ENCODE measurements at places on chromosomes 16 and 17. TPM values are rescaled to one million over a fixed set of nuclear protein-coding genes. Genes with fewer than 3 reads are reported as not detected.

PRAC2 gene
- total RNA-seq, result not detected

SPNS2 gene
- total RNA-seq, result 4.3 TPM

DNA sequence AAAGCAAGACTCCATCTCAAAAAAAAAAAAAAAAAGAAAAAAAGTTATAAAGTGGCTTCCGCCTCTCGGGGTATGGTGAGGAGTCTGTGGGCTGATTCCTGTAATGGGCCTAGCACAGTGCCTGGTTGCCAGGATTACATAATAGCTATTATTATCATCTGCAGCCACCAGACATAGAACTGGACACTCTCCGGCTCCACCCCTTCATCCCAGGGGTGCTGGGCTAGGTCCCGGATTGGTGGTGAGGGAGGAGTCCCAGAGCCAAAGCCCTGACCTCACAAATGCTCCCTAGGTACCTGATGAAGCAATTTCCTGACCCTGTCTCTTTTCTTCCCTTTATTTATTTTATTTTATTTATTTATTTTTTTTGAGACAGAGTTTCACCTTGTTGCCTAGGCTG is 11.6 kb upstream of the ADGRG1 start:
- no peaks in the 10 kb centered on the region for H3K4me1 ChIP-seq
- H3K27me3 ChIP-seq, result no peaks in the 10 kb centered on the region
- H3K27ac ChIP-seq, result no peak overlapping the region
- no peak overlapping the region for H3K4me3 ChIP-seq
- H3K36me3 ChIP-seq, result no peaks in the 10 kb centered on the region

- H3K4me1 ChIP-seq, result no peaks in the 10 kb centered on the region
- H3K4me3 ChIP-seq, result no peak overlapping the region
- H3K27me3 ChIP-seq, result no peaks in the 10 kb centered on the region
- no peak overlapping the region for H3K27ac ChIP-seq
Observed at GRCh38 chr16:71537643-71538042, 11.4 kb downstream of the CHST4 start.

- H3K36me3 ChIP-seq, result no peaks in the 10 kb centered on the region
- H3K4me1 ChIP-seq, result no peaks in the 10 kb centered on the region
- no peaks in the 10 kb centered on the region for H3K27me3 ChIP-seq
- no peak overlapping the region for H3K4me3 ChIP-seq
- no peak overlapping the region for H3K27ac ChIP-seq
- DNase-seq, result no peak
Observed at GRCh38 chr17:39963829-39964228, 1.0 kb downstream of the GSDMA start.

DNA sequence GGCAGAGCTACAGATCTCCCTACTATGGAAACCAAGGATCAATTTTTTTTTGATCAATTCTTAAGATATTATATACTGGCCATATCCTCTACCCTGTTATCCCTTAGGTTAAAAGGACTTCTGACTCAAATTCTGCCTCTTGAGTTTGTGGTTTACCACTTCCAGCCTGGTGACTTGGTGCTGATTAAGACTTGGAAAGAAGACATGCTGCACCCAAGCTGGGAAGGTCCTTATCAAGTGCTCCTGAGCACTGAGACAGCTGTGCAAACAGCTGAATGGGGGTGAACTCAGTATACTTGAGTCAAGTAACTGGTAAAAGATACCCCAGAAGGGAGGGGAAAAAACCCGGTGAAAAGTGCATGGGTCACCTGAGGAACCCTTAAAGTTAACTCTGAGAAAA is 20.5 kb upstream of the SPACA3 start:
- no peak overlapping the region for H3K4me3 ChIP-seq
- H3K36me3 ChIP-seq, result no peaks in the 10 kb centered on the region
- H3K4me1 ChIP-seq, result no peaks in the 10 kb centered on the region

DNA sequence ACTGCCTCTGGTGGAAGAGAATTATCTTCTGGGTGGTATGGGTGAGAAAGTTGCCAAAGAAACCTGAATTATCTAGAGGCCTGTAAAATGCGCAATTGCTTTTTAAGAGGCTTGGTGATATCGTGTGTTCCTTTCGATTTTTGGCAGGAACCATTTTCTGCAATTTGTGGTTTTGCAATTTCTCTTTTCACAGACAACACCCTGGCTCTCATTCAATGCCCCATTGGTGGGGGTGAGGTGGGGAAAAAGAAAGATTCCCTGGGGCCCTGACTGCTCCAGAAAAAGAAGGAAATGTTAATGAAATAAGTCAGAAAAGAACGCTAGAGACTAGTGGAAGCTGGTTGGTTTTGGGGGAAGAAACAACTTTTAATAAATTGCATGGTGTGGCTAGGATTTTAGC is 77.4 kb downstream of the ANKFN1 start:
- H3K4me1 ChIP-seq, result no peaks in the 10 kb centered on the region
- no peak overlapping the region for H3K27ac ChIP-seq
- peak; percentile 28 for DNase-seq
- H3K4me3 ChIP-seq, result no peak overlapping the region

DPEP3 gene
- not detected for total RNA-seq

TPSG1 gene
- total RNA-seq, result not detected

DNA sequence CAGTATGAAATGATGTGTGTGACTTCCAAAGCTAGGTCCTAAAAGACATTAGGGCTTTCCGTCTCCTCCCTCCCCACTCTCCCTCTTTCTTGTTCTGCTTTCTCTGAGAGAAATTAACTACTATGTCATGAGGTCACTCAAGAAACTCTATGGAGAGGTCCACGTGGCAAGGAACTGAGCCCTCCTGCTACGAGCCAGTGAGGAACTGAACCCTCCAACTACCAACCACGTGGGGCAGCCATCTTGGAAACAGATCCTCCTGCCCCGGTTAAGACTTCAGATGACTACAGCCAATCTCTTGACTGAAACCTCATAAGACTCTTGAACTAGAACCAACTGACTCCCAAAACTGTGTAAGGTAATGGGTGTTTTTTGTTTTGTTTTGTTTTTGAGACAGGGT is 4.2 kb upstream of the ALOX15 start:
- no peaks in the 10 kb centered on the region for H3K36me3 ChIP-seq
- no peaks in the 10 kb centered on the region for H3K4me1 ChIP-seq
- peaks cover 60% of the 10 kb centered on the region for H3K27me3 ChIP-seq
- H3K27ac ChIP-seq, result no peak overlapping the region
- no peak overlapping the region for H3K4me3 ChIP-seq
- DNase-seq, result no peak

- H3K4me1 ChIP-seq, result peaks cover 6% of the 10 kb centered on the region
- H3K36me3 ChIP-seq, result no peaks in the 10 kb centered on the region
- H3K27ac ChIP-seq, result no peak overlapping the region
- no peak for DNase-seq
Observed at GRCh38 chr17:7081341-7082062, 1.5 kb upstream of the CLEC10A start.

CDH3 gene
- total RNA-seq, result 14.1 TPM

SLC13A2 gene
- total RNA-seq, result not detected

GRCh38 chr17:7929158-7930023 is at the start of gene KCNAB3:
TSS of gene KCNAB3 (minus strand) at chr17:7929856. CDS start at chr17:7929435, 421 bp downstream.
- H3K36me3 ChIP-seq, result no peaks in the 10 kb centered on the region
- peaks cover 19% of the 10 kb centered on the region for H3K4me1 ChIP-seq
- DNase-seq, result peak; percentile 60
- H3K27me3 ChIP-seq, result no peaks in the 10 kb centered on the region

DNA sequence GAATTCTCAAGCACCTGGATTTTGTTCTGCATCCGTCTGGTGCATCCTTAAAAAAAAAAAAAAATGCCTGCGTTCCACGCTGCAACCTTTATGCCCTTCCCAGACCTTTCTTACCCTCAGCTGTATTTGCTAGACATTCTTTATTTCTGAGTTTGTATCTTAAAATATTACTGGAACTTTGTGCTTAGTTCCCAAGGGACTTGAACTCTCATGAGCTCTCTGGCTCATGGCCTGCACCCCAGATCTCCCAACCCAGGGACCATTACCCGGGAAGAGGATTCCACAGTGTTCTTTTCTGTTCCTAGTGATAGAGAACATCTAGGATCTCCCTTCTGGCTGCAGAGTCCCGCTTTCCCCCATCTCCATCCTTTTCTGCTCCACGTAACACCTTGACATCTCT is 28.9 kb upstream of the CLEC18A start:
- no peaks in the 10 kb centered on the region for H3K36me3 ChIP-seq
- no peak for DNase-seq
- no peaks in the 10 kb centered on the region for H3K27me3 ChIP-seq
- peaks cover 43% of the 10 kb centered on the region for H3K4me1 ChIP-seq
- H3K27ac ChIP-seq, result no peak overlapping the region

- no peak for DNase-seq
- H3K36me3 ChIP-seq, result no peaks in the 10 kb centered on the region
- no peak overlapping the region for H3K4me3 ChIP-seq
Observed at GRCh38 chr17:7425756-7426155, 340 bp downstream of the SPEM2 start.

PTGES3L gene
- 5.8 TPM for total RNA-seq

- no peak for DNase-seq
- H3K36me3 ChIP-seq, result no peaks in the 10 kb centered on the region
- H3K27me3 ChIP-seq, result no peaks in the 10 kb centered on the region
- no peak overlapping the region for H3K27ac ChIP-seq
- H3K4me1 ChIP-seq, result peaks cover 7% of the 10 kb centered on the region
- no peak overlapping the region for H3K4me3 ChIP-seq
Observed at GRCh38 chr17:43463241-43463640, 20.5 kb upstream of the DHX8 start.

GRCh38 chr16:11078812-11079459 is 134.6 kb downstream of the CLEC16A start:
- H3K27ac ChIP-seq, result peak overlapping the region; percentile 87
- DNase-seq, result peak; percentile 91
- no peaks in the 10 kb centered on the region for H3K27me3 ChIP-seq
- no peaks in the 10 kb centered on the region for H3K36me3 ChIP-seq
- H3K4me3 ChIP-seq, result no peak overlapping the region

GRCh38 chr16:10839279-10839666 is 20.7 kb upstream of the TVP23A start:
- peaks cover 14% of the 10 kb centered on the region for H3K27me3 ChIP-seq
- H3K36me3 ChIP-seq, result no peaks in the 10 kb centered on the region
- H3K4me3 ChIP-seq, result no peak overlapping the region
- no peak overlapping the region for H3K27ac ChIP-seq

GRCh38 chr17:29956225-29956624 is 14.8 kb downstream of the EFCAB5 start:
- no peak overlapping the region for H3K4me3 ChIP-seq
- H3K27me3 ChIP-seq, result no peaks in the 10 kb centered on the region
- no peak for DNase-seq
- H3K27ac ChIP-seq, result no peak overlapping the region
- peaks cover 7% of the 10 kb centered on the region for H3K4me1 ChIP-seq
